ENCODE measurements at places on chromosomes 4 and X.

DNA sequence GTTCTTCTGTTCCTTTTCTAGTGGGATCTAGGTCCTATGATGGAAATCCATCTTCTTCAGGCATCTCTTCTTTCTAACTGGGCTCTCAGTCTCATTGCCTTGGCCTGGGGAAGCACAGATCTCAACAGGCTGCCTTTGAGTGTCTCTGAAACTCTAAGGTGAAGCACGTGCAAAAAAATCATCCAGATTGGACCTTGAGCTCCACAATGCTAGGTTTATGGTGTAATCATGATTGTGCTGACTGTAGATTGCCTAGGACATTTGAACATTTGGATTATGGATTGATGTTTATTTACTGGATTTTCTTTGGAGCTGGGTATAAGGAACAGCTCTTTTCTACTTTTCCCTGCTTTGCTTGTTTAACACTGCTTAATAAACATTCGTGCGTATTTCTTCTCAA, 191.5 kb upstream of the NR3C2 start:
- DNase-seq: no peak

DNA sequence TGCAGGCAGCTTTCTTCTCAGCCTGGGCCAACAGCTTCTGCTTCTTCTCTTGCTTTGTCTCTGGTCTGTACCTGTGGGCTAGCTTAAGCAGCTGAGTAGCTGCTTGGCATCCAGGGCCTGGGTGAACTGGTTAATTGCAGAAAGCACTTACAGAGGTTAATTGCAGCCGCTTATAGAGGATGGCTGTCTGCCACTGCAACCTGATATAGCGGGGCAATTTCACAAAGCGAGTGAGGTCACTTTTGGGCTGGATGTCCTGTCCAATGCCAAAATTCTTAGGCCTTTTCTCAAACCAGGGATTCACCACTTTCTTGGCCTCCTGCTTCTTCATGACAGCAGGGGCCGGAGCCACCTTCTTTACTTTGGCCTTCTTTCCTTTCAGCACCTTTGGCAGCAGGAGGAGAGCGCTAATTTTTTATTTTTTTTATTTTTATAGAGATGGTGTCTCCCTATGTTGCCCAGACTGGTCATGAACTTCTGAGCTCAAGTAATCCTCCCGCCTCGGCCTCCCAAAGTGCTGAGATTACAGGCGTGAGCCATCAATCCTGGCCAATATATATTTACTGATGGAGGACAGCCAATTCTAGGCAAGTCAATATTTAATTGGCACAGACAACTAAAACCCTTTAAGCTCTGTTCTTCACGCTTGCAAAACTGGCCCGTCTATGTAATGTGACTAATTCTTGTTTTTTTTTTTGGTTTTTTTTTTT, 61.0 kb downstream of the ENOPH1 start:
- no peak for DNase-seq

DNA sequence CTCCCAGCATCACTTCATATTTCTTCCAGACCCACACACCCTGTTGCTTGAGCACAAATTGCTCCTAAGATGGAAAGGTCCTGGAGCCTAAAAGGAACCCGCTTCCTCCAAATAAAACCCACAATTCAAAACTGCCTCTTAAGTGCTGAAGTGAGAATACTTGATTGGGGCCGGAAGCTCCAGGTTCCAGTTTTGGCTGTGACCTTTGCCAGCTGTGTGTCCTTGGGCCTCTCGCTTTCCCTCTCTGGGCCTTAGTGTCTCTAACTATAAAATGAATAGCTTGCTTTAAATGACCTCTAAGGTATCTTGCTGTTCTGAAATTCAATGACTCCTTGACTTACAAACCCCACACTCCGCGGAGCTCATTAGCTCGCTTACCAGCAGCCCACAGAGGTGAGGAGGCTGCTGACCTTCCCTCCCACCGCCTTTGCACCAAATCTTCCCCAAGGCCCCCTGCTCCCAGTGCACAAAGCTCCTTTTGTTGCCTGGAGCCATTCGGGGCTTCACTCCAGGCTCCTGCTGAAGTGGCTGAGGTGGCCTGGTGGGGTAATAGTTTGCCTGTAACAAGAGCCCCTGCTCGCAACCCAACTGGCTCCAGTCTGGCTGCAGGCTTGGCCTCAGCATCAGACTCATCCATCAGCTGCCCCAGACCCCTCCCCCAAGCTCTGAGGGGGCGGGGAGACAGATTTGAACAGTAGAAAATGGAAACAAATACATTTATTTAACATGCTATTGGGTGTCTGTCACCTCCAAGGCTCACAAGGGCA, 21.8 kb downstream of the STARD8 start:
- no peak for DNase-seq

- no peak for DNase-seq
These were observed 143.2 kb downstream of the FRYL start for GRCh38 chr4:48636911-48637310.

All from progenitor cell of endocrine pancreas (in vitro differentiated cells).